ENCODE measurements at places on chromosomes 4 and X. TPM values are rescaled to one million over a fixed set of nuclear protein-coding genes. Genes with fewer than 3 reads are reported as not detected.

The C4orf50 gene
- 0.71 TPM for total RNA-seq

The TMPRSS11D gene
- total RNA-seq: not detected

The IBSP gene
- total RNA-seq: not detected

The NAP1L3 gene
- 5.7 TPM for total RNA-seq

The L1CAM gene
- 25.7 TPM for total RNA-seq

The HPSE gene
- total RNA-seq: 0.66 TPM

DNA sequence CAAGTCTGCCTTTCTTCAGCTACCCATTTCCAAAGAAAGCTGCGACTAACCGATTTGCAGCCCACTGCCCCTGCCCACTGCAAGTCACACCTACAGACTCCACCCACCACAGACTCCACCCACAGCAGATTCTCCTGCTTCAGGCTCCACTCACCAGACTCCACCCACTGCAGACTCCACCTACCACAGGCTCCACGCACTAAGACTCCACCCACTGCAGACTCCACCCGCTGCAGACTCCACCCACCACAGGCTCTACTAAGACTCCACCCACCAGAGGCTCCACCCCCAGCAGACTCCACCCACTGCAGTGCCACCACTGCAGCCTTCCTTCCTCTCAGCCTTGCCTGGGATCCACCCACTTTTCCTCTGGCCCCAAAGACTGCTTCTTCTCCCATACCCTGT lies 41.3 kb downstream of the ABLIM2 start:
- DNase-seq: no peak
- no peaks in the 10 kb centered on the region for H3K27me3 ChIP-seq
- H3K4me1 ChIP-seq: no peaks in the 10 kb centered on the region

DNA sequence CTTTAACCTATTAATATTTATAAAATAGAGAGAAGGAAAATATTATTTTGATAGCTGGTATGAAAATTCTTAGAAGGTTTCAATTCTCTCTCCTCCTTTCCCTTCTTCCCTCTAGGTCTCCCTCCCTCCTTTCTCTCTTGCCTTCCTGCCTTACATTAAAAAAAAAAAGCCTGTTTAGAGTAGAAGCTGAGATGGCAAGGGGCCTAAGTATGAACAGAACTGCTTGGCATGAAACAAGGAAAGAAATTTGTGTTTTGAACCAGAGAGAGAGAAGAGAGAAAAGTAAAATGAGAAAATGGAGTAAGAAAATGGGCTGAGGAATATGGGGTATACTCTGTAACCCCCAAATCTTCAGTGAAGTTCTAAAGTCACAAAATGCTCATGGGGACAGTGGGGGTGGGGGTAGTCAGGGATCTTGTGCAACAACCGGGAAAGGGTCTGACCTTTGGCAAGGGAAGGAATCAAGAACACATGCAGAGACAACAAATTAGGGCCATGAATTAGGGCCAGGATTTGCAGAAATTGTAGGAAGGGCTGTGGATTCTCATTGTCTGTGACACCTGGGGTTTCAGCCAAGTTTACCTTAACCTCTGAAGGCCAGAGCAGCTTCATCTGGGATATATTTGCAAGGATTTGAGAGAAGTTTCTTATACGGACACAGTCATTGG lies 30.6 kb downstream of the SUPT20HL2 start:
- H3K27me3 ChIP-seq: no peaks in the 10 kb centered on the region
- peaks cover 29% of the 10 kb centered on the region for H3K4me1 ChIP-seq
- peak; percentile 71 for DNase-seq

- H3K4me3 ChIP-seq: no peak overlapping the region
- no peaks in the 10 kb centered on the region for H3K36me3 ChIP-seq
- no peaks in the 10 kb centered on the region for H3K4me1 ChIP-seq
- no peaks in the 10 kb centered on the region for H3K27me3 ChIP-seq
- no peak for DNase-seq
These were observed 38.4 kb upstream of the ENPP6 start for GRCh38 chr4:184255871-184256642.

- no peak overlapping the region for H3K27ac ChIP-seq
- no peaks in the 10 kb centered on the region for H3K36me3 ChIP-seq
- H3K4me1 ChIP-seq: peaks cover 7% of the 10 kb centered on the region
- H3K4me3 ChIP-seq: no peak overlapping the region
- H3K27me3 ChIP-seq: no peaks in the 10 kb centered on the region
These were observed 38.1 kb upstream of the RASGEF1B start for GRCh38 chr4:81509822-81510221.
